LoVo (cell line): ENCODE measurements at places on chromosomes 2 and 18.

DNA sequence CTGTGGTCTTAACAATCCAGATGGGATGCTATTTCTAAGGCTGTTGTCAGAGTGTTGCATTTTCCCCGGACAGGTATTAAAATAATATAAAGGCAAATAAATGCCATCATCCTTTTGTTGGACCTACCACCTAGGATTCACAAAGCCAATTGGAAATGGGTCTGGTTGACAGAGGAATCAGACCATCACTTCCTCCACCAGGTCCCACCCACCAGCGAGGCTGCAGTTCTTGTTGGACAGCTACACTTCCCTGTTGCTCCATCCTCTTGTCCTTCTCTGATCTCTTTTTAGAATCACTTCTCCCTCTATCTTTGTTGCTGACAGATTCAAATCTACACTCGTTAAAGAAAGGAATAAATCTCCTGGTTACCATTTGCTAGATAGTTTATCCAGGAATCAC lies 1.1 kb downstream of the TMEM169 start:
- DNase-seq = no peak

DNA sequence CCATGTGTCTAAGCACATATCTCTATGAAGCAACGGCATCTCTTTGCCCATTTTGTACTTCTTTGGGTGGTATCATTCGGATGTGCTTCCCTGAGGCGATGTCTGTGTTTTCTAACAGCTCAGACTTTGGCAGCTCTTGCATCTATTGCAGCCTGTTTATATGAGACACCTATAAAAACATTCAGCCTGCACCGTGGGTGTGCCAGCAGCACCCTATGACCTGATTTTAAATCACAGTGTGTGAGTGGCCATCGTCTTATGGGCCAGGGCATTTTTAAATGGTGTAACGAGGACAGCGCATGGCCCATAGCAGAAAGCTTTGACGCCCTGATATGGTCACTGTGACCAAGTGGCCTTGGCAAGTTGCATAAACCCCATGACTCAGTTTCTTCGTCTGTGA lies 12.9 kb downstream of the NPAS2 start:
- no peak for DNase-seq

DNA sequence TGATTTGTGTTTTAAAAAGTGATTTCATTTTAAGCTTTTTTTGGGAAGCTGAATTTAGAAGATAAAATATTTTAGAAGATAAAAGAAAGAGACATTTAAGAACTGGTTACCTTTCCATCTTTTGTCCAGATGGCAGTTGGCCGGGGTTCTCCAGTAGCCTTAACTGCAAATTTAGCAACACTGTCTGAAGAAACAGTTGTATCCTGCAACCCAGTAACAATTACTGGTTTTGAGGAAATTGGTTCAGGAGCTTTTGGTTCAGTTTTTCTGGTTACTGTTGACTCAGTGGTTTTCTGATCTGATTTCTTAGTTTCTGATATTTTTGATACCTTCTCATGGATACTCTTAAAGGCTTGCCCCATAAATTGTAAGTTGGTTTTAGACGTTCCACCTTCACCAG lies 49.9 kb downstream of the PLEKHA3 start:
- no peak for DNase-seq

GRCh38 chr18:26268454-26268853 lies 42.2 kb downstream of the TAF4B start:
- no peak for DNase-seq

DNA sequence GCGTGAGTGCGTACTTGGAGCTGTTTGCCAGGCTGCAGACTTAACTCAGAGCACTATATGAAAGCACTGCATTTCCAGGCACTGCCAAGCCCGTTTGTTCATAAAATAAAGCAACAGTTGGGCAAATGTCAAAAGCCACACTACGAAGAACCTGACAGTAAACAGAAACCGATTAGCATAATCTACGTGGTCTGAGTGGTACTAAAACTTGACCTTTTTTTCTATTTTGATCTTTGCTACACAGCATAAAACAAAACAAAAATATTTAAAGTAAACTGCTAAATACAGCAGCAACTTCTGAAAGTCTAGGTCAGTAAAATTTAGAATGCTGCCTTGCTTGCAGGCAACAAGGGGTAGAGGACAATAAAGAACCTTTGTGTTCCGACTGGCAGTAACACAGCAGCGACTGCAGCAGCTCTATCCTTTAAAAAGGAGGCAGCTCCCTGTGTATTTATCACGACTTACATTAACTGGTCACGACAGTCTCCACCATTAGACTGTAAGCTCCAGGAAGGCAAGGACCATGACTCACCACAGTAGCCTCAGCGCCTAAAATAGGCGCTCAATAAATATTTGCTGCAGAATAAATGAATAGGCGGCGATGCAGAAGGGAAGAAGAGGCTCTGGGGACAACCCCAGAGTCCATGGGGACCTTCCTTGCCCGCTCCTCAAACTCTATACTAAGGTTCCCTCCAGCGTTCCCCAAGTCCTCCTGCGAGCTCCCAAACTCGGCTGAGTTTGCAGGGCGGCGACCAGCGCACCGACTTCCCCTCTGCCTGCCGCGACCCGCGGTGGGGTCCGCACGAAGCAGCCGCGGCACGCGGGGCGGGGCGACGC lies 902 bp downstream of the SS18 start:
- peak; percentile 14 for DNase-seq

DNA sequence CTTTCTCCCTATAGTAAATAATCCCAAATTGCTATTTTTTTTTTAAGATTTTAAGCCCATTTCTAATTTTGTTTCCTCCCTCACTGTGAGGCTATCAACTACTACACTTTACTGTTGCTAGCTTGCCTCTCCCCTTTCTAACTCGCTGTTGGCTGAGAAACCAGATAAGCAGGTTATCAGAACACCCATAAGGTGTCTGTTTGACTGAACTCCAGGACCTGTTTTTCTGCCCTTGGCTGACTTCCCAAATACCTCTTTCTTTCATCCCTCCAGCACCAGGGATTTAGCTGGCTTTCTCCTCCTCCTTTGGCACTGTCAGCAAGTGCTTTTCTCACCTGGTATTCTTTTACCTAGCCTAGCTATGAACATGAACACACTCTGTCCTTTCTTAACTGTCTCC lies 11.1 kb downstream of the TRAK2 start:
- peak; percentile 75 for DNase-seq

DNA sequence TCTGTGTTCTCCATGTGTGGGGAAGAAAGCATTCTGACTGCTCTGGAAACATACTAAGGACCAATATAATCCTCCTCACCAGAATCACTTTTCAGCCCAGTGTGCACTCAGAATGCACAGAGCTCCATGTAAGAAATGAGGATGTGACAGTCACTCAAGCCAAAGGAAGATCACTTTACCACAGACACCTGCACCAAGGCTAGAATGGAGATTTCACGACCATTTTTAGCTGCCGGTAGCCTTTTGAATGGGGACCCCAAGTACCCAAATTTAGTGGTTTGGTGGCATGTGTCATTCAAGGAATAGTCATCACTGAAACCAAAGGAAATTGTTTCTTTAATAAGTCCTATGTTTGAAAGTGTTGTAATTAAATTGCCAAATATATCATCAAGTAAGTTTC lies 613.2 kb upstream of the ACVR2A start:
- no peak for DNase-seq

- no peak for DNase-seq
These were observed 4.4 kb downstream of the DNMT3A start for GRCh38 chr2:25337276-25337675.

- DNase-seq = no peak
These were observed 1078.5 kb upstream of the ZEB2 start for GRCh38 chr2:145598434-145598833.

DNA sequence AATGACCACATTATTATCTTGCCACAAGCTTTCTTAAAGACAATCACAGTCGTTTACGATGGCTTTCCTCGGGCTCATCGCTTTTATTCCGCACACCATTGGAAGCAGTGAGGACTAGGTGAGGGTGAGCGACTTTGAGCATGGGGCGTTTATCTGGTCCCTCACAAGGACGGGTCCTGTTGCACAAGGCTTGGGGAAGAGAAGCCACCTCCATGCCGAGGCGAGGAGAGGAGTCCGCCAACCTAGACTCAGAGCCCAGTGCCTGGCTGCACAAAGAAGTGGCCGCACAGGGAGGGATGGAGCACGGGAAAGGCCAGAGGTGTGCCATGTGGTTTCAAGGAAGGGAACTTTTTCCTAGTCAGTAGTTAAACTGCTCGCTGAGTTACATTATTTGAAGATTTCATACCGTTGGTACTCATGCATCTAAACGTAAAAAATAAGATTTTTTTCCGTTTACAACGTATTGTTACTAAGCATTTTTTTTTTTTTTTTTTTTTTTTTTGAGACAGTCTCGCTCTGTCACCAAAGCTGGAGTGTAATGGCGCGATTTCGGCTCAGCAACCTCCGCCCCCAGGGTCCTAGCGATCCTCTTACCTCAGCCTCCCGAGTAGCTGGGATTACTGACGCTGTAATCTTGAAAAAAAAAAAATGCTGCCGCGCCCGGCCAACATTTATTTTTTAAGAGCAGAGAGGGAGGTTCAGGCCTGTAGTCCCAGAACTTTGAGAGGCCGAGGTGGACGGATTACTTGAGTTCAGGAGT lies 849 bp upstream of the CYP27C1 start:
- no peak for DNase-seq

DNA sequence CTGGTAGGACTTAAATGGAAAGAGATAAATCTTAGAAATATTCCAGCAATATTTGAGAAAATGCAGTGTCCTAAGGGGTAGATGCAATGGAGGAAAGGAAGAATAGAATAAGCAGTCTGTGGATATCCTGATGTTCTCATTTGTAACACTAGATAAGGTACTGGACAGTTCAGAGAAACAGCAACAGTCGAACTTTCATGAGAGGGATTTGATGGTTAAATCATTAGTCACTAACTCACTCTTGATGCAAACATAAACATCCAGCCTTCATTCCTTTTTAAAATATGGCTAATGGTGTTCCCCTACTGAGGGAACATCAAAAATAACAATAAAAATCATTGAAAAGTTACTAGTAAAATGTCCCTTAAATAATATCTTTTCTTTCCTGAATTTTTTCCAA lies 211.4 kb upstream of the SLC39A10 start:
- no peak for DNase-seq

DNA sequence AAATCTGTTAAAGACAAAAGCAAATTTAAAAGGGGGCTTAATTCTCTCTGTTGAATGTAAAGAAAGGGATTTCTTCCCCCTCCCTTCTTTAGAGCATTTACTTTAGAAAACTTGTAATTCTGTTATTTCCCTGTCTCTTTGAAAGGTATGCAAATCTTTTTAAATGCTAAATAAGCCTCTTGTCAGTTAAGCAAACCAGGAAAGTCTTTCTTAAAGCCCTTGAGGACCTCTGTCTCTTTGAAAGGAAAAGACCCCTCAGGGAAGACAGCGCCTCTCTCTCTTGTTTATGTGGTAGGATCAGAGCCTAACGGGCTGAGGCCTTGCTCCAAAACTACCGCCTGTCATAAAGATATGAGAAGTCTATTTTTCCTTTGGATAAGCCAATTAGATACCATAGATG lies 139.9 kb upstream of the CDH7 start:
- DNase-seq = no peak

DNA sequence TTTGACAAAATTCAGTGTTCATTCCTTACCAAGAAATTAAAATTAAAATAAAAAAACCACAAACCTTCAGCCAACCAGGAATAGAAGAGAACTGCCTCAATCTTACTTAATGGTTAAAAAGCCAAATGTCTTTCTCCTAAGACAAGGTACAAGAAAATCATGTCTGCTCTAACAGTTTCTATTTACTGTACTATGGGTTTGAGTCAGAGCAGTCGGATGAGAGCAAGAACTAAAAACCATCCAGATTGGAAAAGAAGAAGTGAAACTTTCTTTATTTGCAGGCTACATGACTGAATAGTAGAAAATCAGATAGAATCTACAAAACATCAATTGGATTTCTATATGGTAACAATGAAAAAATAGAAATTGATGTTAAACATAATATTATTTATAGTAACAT lies 555.5 kb upstream of the TNP1 start:
- no peak for DNase-seq

- DNase-seq = no peak
These were observed 131.4 kb upstream of the MYCN start for GRCh38 chr2:15808944-15809343.

- no peak for DNase-seq
These were observed 5.9 kb downstream of the EIF4E2 start for GRCh38 chr2:232556426-232556825.

- DNase-seq = no peak
These were observed 533.6 kb upstream of the FSHR start for GRCh38 chr2:49687918-49688317.

DNA sequence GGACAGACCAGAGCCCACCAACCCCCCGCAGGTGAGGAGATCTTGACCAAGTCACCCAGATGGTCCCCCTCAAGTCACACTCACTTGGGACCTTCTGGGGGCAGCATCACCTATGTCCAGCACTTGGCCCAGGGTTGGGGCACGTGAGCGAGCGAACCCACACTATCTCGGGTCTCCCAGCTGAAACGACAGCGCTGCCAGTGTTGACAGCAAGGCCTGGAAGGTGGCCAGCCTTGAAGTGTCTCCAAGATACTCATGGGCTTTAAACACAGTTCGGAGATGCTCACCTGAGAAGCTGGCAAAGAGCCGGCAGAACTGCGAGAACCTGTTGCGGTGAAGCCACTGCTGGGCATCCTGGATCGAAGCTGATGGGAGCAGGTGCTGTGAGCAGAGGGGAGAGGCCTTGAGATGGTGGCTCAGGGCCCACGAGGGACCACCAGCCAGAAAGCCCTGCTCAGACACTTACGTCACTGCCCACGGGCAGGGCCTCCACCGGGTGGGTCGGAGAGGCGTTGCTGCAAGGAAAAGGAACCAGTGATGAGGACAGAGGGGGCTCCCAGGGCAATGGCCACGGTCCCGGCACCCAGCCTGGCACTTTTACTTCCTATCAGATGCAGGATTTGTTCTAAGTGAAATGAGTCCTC lies 47.5 kb downstream of the TFCP2L1 start:
- DNase-seq = no peak

- no peak for DNase-seq
These were observed 113.6 kb upstream of the ARHGAP15 start for GRCh38 chr2:143015656-143016055.

- peak; percentile 64 for DNase-seq
These were observed 139.9 kb upstream of the ZEB2 start for GRCh38 chr2:144659731-144660275.

GRCh38 chr2:121099329-121100290 lies 185.4 kb downstream of the TFCP2L1 start:
- DNase-seq = peak; percentile 24

GRCh38 chr2:12433626-12433990 lies 283.1 kb upstream of the TRIB2 start:
- no peak for DNase-seq

DNA sequence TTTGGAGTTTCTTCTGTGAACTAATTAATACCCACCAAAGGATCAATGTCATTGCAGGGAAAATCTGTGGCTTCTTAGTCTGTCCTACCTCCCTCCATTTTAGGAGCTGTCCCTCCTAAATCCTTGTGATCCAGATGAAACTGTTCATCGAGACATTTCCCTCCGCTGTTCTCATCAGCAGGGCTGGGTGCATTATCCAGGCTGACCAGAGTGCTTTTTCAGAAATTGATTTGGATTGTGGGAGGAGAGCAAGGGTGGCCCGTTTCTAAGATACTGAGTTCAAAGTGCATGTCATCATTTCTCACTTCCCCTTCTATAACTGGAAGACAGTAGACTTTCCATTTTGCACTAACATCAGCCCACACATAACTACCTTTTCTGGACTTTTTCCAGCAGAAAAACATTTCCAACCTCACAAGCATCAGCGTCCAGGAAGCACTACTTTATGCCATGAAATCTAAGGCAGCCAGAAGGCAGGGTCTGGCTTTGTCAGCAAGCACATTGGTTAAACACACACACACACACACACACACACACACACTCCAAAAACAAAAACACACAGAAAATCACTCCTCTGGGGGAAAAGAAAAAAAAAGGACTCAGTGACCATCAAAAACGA lies 94.1 kb downstream of the ANKRD44 start:
- no peak for DNase-seq
